ENCODE measurements at places on chromosomes 6 and 20.

DNA sequence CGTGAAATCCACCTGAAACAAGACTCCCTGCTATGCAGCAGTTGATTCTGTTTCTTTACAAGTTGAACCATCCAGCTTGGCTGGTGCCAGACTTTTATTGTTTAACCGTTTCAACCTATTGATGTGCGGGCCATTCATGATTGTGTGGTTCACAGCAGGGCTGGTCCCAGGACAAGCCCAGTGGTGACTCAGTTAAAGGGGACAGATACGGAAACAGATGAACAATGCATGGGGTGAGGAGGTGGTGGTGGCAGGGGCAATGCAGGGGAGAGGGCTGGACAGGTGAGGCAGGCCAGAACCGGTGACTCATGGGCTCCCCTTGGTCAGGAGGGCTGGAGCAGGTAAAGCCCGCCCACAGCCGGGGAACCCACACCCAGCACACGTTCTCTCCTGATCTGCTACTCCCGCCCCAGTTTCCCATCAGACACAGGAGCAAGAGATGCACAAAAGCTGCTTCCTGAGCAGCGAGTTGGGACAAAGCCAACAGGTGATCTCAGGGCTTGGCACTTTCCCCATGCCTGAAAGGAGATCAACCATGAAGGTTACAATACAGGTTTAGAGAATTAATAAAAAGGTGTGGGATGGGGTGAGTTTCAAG lies 232.2 kb downstream of the LY86 start:
- DNase-seq, result no peak

DNA sequence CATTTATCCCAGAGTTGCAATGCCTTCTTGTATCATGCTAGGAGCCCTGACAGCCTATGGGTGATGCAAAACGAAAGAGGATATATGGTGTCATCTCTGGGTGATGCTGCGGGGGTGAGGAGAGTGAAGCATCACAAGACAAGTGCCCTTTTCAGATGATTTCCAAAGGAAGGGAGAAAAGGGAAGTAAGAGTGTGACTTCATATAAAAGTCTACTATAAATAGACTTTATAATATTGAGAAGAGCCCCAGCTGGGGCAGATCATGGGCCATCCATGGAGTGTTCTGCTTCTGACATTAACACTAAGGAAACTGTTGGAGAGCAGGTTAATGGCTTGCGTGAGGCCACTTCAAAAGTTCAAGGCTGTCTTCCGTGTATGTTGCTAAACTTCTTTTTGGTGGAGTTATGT lies 4.4 kb downstream of the CD83 start:
- no peak for DNase-seq

DNA sequence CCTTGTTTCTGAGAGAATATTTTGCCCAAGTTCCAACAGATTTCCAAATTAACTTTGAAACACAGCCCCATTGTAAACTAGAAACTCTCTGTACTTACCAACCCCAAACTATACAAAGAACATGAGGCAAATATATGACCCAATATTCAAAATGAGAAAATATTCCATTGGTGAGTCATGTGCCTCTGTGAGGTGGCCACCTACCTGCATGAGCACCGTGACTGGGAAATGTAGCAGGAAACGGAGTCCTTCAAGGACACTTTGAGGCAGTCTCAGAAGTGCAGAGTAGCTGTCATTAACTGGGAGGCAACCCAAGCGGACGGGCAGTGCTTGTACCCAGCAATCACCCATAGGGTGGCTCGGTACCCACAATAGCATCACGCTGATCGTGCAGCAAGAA lies 335.5 kb upstream of the NOX3 start:
- DNase-seq, result no peak

- no peak for DNase-seq
These were observed 111.4 kb upstream of the CLDN20 start for GRCh38 chr6:155152211-155153076.

GRCh38 chr6:164628302-164628931 lies 681.0 kb downstream of the C6orf118 start:
- DNase-seq, result no peak

GRCh38 chr6:35804996-35805736 lies at the start of gene LHFPL5:
Gene LHFPL5 (plus strand): TSS chr6:35805352. CDS start chr6:35805671, 319 bp downstream.
- DNase-seq, result peak; percentile 43

GRCh38 chr20:61935926-61936700 lies 129.6 kb downstream of the TAF4 start:
- DNase-seq, result no peak

GRCh38 chr20:23018432-23018831 lies 16.7 kb upstream of the SSTR4 start:
- DNase-seq, result no peak

DNA sequence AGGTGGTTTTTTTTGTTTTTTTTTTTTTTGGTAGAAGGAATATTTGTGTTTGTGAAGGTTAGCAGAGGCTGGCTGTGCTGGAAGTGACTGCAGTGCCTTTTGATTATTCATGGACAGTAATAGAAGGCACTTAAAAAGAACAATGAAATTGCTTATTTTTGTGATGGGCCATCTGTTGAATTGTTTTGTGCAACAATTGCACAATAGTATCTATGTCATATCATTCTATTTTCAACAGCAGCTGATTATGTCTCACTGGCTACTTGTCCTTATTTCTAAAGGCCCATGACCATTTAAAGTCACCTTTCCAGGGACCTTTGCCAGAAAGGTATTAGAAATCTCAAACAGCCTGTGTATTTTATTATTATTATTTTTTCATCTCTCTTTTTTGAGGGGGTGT lies 70.6 kb downstream of the AFG1L start:
- no peak for DNase-seq

DNA sequence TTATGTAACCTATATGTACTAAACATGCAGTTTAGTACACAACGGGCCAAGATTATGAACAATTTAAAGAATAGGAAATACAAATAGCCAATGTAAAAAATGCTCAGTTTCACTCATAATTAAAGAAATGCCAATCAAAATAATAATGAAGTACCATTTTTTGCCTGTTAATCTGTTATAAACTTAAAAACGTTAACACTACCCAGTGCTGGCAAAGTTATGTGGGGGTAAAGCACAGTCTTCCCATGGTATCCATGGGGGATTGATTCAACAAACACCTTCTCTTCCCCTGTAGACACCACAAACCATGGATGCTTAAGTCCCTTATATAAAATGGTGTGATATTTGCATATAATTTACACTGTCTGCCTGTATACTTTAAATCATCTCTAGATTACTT lies 205.3 kb upstream of the SIM1 start:
- DNase-seq, result no peak

GRCh38 chr6:29632789-29633533 lies at the start of gene GABBR1:
Gene GABBR1 (minus strand): TSS chr6:29633183. CDS start chr6:29632385, 798 bp downstream.
- peak; percentile 75 for DNase-seq

DNA sequence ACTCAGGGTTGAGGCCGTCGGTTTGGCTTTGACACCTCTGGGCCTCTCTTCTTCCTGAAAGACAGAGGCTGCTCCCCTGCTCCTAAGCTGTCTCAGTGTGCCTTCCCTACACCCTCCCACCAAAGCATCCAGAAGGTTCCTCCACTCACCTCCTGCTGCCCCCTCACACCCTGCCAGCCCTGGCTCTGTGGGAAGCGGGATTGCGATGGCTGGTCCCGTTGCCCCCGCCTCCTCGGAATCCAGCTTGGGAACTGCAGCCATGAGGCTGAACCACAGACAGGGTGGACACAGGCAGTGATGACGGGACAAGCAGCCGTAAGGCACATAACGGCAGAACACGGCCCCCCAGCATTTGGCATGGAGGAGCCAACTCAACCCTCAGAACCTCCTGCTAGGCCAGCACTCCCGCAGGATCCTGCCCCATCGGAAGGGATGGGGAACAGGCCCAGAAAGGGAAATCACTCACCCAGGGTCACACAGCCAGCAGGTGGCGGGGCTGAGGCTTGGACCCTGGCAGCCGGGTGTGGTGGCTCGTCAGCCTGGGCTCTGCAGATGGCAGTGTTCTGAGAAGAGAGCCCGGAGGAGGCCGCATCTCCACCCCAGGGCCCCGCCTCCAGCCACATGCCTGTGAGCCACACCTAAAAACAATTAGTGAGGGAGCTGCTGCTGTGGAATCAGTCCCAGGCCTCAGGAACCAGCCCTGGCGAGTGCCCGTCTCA lies 139.6 kb downstream of the PHACTR3 start:
- no peak for DNase-seq

DNA sequence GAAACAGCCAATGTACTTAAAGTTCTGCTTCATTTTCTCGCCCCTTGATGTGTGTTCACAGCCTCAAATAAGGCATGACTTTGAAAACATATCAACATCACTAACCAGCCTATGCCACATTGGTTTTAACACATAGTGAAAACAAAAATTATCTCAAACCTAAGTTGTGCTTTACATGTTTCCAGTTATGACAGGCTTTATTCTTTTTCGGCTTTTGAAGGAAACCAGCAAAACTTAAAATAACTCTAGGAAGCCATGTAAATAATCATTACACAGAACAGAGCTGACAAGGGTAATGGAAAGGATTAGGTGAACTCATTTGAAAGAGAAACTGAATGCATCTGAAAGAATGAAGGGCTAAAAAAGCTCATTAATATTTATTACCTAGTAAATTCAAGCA lies 42.1 kb downstream of the BMP5 start:
- DNase-seq, result no peak

DNA sequence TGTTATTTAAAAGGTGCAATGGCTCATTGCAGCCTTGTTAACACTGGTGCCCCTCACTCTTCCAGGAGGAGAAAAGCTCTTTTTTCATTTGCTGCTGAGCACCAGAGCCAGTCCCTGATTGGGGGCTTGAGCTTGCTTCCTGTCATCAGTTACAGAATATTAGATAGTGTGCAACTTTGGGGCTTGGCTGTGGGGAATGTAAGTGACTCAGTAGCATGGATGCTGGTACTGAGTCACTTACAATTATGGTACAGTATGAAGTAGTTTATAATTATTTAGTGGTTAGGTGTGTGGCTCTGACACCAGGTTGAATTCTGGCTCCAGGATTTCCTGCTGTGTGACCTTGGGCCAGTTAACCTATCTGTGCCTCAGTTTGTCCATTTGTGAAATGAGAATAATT lies 37.6 kb downstream of the ANKS1A start:
- no peak for DNase-seq

DNA sequence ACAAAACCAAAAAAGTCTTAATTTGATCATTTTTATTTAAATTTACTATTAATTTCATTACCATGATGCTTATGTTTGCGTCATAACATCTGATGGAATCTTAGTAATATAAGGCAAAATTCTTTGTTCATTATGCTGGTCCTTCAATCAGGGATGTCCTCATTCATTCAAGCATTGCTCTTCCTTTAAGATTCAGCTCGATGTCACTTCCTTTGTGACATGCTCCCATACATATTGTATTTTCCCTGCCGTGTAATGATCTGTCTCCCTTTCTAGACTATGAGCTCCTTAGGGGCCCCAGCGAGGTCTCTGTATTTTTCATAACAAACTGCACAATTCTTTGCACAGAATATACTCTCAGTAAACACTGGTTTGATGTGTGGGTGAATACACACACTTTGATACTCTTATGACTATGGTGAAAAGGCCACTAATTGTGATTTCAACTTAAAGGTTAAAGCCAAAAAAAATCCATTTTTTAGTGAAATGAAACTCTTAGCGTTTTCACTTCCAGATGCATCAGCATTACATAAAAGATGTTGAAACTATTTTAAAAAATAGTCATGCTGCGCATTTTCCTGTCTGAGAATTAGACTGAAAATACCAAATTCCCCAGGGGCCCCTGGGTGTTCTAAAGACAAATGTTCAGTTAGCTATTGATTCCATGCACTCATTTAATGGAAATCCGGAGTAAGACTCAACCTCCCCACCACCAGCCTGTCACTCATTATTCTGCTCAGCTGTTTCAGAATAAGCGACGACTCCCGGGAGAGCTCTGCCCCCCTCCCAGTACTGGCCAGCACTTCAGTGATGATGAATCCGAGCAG lies 169.7 kb downstream of the ATXN1 start:
- DNase-seq, result no peak

DNA sequence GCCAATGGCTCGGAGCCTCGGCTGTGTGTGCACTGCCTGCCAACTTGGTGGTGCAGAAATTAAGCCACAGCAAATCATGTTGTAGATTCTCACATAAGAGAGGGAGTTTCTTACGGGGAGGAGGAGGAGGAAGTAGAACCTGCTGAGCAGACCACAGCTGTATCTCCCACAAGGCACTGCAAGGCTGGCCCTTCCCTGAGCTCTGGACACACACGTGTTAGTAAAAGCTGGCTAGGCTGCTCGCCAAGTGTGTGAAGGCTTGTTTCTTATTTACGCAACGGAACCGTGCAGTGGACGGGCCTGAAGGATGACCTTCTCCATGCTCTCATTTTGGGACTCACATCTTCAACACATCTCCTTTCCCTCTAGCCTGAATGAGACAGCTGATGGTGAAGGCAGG lies 15.7 kb upstream of the QKI start:
- no peak for DNase-seq

DNA sequence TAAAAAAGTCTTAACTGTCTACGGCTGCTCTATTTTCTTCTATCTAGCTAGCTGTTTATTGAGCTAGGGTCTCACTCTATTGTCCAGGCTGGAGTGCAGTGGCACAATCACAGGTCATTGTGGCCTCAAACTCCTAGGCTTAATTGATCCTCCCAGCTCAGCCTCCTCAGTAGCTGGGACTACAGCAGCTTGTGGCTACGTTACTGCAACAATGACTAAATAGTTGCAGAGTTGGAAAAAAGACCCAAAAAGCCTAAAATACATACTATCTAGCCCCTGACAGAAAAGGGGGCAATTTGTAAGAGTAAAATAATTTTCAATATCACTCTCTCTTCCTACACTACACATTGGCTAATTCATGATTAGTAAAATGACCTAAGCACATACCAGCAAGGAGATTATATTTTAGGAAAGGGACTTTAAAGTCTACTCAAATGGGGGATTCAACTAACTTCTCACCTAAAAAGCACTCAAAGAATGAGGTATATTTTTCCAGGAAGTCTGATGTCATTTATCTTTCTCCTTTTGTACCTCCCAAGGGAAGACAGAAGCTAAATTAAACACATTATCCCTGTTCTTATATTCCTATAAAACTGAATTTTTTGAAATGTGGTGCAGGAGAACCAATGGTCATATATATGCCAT lies 82.8 kb downstream of the ZMYND8 start:
- no peak for DNase-seq

- no peak for DNase-seq
These were observed 135.7 kb downstream of the ALDH8A1 start for GRCh38 chr6:134814076-134814695.

- no peak for DNase-seq
These were observed 107.3 kb downstream of the FOXO3 start for GRCh38 chr6:108667993-108668392.

DNA sequence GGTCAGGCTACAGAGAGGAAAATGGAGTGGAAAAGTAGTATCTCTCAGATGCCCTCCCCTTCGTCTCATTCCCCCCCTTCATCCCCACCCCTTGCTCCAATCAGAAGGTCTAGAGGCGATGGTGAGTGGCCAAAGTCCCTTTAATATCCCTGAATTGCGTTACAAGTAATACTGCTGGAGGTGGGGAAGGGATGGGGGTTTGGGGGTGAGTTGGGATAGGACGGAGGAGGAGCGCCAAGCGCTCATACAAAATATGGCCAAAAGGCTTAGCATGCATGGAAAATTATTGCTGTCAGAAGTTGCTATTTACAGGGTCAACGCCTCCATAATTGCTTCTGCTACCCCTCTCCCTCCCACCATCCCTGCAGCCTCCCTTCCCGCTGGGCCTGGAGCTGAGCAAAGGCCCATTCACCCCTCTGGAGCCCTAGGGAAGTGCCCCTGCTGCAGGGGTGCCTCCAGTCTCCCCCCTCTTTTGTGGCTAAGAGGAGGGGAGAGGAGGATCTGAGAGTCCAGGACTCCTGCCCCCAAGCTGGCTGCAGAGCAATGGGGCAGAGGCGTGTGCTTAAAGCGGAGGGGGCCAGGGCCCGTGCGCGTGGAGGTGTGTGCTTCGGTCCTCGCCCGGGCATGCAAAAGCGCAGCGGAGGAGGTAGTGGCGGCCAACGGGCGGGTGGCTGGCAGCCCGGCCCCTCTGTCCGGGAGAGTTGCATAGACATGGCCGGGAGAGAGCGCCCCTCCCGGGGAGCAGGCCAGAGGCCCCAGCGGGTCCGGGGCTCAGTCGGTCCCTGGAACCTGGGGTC lies 8.7 kb upstream of the SRXN1 start:
- DNase-seq, result no peak

All from CD4-positive, alpha-beta T cell treated with Interleukin-10 for 1 hour (primary cell).